ENCODE measurements at places on chromosomes 1 and 21.
A peak's percentile ranks its signal among the peaks of the same experiment; 100 is the strongest.

GRCh38 chr1:204599098-204599497 lies 82.9 kb downstream of the MDM4 start:
- DNase-seq: no peak

GRCh38 chr21:28832013-28832714 lies 160.5 kb downstream of the LTN1 start:
- DNase-seq: no peak

DNA sequence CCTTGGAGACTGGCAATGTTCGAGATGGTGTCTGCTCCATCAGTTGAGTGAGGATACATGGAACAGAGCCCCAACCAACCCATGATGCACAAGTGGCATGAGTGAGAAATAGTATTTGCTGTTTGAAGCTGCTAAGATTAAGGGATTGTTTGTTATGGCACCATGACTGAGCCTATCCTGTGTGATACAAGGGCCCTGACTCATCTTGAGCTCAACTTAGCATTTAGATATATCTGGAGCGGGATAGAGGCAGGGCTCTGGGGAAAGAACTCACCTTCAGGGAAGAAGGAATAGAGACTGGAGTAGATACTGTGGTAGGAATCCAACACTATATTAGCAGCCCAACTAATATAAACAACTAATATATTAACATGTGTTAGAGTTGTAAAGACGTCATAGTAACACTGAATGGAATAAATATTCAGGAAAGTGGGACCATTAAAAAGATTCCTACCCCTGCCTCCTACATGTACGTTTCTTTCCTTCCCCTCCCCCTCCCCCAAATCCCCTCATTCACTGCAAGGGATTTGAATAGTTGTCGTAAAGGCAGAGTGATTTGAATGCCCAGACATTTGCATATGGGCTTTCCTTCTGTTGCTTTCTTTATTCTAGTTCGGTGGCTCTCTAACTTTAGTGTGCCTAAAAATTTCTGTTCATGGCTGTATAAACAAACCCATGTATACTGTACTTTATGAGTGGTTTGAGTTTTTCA lies 106.6 kb upstream of the POU3F1 start:
- DNase-seq: no peak

GRCh38 chr1:25738499-25738898 lies 61.5 kb upstream of the SELENON start:
- no peak for DNase-seq

DNA sequence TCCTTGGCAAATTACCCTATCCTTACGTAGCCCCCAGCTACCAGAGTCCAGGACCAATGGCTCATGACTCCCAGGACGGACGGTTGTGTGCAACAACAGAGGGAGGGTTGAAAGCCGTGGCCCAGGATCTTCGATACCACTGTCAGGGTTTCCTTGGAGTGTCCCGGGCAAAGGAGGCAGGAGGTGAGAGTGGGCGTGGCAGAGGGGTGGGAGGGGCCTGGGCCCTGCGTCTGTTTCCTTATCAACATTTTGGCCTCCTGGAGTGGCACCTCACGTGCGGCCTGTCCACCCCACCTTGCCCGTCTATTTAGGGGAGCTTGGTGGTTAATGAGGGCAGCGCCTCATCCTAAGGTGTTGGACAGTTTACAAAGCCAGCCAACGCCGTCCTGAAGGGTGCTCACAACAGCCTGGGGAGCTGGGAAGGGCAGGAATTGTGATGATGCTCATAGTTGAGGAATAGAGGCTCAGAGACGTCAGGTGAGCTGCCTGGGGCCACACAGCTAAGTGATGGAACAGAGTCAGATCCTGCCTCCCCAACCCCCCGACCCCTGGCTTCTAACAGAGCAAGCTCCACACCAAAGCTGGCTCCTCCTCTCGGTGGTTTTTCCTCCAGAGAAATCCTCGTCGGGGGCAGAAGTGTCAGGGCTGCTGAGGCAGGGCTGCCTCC lies 17.4 kb upstream of the ARHGEF10L start:
- DNase-seq: no peak

- no peak for DNase-seq
Measured at GRCh38 chr1:1181129-1181937, 7.7 kb downstream of the TTLL10 start.

DNA sequence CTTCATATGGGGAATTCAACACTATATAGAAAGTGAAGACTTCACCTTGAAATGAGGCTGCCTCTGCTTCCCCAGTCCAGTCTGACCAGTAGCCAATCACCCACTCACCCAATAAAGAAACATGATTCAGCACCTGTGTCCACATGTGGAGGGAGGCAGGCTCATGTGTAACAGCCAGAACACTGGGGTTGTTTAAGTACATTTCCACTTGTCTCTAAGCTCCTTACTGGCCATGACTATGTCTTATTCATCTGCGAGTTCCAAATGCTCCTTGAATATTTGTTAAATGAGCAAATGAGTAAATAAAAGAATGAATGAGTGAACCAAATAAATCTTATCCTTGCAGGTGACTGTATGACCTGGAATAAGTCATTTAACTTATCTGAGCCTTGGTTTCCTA lies 100.1 kb downstream of the BRINP2 start:
- DNase-seq: no peak

DNA sequence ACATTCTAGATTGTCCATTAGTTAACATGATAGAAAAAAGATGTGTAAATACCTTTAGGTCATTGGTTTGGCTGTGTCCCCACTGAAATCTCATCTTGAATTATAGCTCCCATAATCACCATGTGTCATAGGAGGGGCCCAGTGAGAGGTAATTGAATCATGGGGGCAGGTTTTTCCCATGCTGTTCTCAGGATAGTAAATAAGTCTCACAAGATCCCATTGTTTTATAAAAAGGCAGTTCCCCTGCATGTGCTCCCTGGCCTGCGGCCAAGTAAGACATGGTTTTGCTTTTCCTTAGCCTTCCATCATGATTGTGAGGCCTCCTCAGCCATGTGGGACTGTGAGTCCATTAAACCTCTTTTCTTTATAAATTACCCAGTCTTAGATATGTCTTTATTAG lies 32.5 kb upstream of the SLC44A5 start:
- peak; percentile 30 for DNase-seq

DNA sequence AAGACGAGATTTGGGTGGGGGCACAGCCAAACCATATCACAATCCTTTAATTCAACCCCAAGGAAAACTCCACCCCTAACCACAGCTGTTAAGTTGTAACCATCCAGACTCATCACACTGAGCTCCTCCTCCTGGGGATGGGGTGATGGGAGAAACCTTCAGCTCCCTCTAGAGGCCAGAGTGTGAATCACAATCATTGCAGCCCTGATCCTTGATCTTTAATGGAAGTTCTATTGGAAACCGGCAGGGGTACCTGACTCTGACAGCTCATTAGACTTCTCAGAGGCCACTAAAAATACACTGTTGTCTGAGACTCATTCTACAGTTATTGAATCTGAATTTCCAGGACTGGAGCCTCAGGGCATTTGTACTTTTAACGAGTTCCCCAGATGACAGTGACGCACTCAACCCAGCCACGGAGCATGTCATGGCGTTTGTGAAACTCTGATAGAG lies 127.2 kb downstream of the IGSF21 start:
- DNase-seq: no peak

GRCh38 chr1:28114844-28115243 lies 26.4 kb upstream of the EYA3 start:
- DNase-seq: no peak

- DNase-seq: no peak
Measured at GRCh38 chr1:83954166-83954823, 44.6 kb downstream of the TTLL7 start.
